Mononuclear cell (primary cell): ENCODE measurements at places on chromosomes 5 and 9. TPM values are rescaled to one million over a fixed set of nuclear protein-coding genes. Genes with fewer than 3 reads are reported as not detected.

The PCDHGA10 gene
- 0.52 TPM for total RNA-seq

The RPL12 gene
- total RNA-seq: 2,145 TPM

The AMBP gene
- total RNA-seq: not detected

The ELAVL2 gene
- not detected for total RNA-seq

The MAN1B1 gene
- total RNA-seq: 30.3 TPM

The NUTM2F gene
- not detected for total RNA-seq

The ADRA1B gene
- not detected for total RNA-seq

The RABGAP1 gene
- 33.8 TPM for total RNA-seq

The TRIM7 gene
- 1.9 TPM for total RNA-seq

The SOHLH1 gene
- not detected for total RNA-seq

The HCN1 gene
- not detected for total RNA-seq

The DBH gene
- 0.10 TPM for total RNA-seq

The SV2C gene
- total RNA-seq: under 0.01 TPM

The SPINK13 gene
- not detected for total RNA-seq

The TAF1L gene
- under 0.01 TPM for total RNA-seq

The PKN3 gene
- 0.73 TPM for total RNA-seq

The HRH2 gene
- total RNA-seq: 10.6 TPM

The TBCA gene
- 55.1 TPM for total RNA-seq

The GAS1 gene
- 0.63 TPM for total RNA-seq

The PBX3 gene
- total RNA-seq: 38.1 TPM

The ST8SIA4 gene
- 20.7 TPM for total RNA-seq

The PPP2R2B gene
- total RNA-seq: 5.4 TPM

The FRMD3 gene
- 15.1 TPM for total RNA-seq

The GRM6 gene
- not detected for total RNA-seq

The SPATA31A3 gene
- not detected for total RNA-seq

The EGFLAM gene
- not detected for total RNA-seq

The CSF1R gene
- total RNA-seq: 5.2 TPM

The MEIKIN gene
- total RNA-seq: 1.0 TPM

The IFNA13 gene
- not detected for total RNA-seq

The GABRP gene
- total RNA-seq: 0.10 TPM

The SPOCK1 gene
- total RNA-seq: 0.42 TPM

The TSSK1B gene
- 0.10 TPM for total RNA-seq

The MLANA gene
- total RNA-seq: 0.10 TPM

The CTXN3 gene
- not detected for total RNA-seq

The CXCL14 gene
- not detected for total RNA-seq

The SH3RF2 gene
- 0.31 TPM for total RNA-seq

The PIP5KL1 gene
- 0.42 TPM for total RNA-seq

The WDR31 gene
- 0.21 TPM for total RNA-seq

The SAP30L gene
- 36.2 TPM for total RNA-seq

The ALDH7A1 gene
- total RNA-seq: 0.31 TPM

The PAEP gene
- not detected for total RNA-seq

The GPR151 gene
- total RNA-seq: not detected

The INSL4 gene
- not detected for total RNA-seq

The LURAP1L gene
- total RNA-seq: 0.10 TPM

The PCDHGA8 gene
- total RNA-seq: 0.10 TPM
